ENCODE measurements at places on chromosomes 2 and 18.

DNA sequence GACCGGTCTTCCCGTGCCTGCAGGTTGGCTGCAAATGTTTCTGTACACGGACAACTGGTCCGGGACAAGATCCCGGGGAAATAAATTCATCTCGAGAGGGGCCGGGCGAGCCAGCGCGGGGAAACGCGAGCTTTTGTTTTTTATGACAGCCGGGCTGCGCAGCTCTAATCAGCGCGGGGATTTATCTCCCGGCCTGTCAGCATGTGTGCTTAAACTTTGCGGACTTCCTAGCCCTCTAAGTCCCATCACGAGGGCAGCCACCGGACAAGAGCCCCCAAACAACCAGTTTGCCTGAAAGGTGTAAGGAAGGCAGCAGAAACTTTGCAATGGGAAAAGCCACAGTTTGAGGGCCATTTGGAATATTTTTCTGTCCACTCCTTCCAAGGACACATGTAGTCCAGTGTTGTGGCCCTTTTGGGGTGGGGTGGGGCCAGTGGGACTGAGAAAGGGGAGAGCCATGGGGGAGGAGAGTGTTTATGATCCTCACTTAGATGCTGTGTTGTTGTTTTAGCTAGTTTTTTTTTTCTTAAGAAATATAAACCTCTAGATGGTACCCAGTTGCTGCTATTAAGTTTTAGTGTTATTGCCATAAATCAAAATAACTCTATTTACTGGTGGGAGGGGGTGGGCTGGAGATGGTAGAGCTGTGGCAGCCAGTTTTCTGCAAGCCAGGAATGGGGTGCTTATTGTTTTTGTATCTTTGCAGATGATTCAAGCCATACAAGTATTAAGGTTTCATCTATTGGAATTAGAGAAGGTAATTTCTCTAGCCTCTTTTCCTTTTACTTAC, 6.0 kb downstream of the MEIS1 start:
- DNase-seq = no peak

GRCh38 chr2:85355521-85355920, 952 bp downstream of the ELMOD3 start:
- DNase-seq = no peak

GRCh38 chr2:221518201-221518934, 53.7 kb downstream of the EPHA4 start:
- DNase-seq = no peak

- no peak for DNase-seq
These were observed 11.6 kb downstream of the BABAM2 start for GRCh38 chr2:27902098-27902497.

- DNase-seq = no peak
These were observed 219.3 kb downstream of the ZEB2 start for GRCh38 chr2:144300632-144301031.

- no peak for DNase-seq
These were observed 1339.0 kb downstream of the LRP1B start for GRCh38 chr2:140791802-140792201.

GRCh38 chr18:1663879-1664705, 759.4 kb downstream of the ADCYAP1 start:
- DNase-seq = no peak

GRCh38 chr2:6933911-6934310, 16.7 kb downstream of the RNF144A start:
- no peak for DNase-seq

DNA sequence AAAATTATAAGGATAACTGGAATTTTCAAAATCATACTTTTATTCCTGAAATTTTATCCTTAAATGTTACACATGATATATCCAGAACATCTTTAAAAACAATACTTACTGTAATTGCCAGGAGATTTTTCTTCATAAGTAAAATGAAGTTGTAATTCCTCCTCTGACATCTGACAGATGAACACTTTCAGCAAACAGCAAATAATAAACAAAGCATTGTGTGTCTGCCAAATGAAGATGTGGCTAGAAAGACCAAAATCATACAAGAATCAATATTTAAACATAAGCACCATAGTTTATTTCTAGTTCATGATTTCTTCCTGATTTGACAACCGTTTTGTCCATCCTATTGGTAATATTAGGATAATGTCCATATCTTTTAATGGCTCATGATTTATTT, 82.0 kb downstream of the DYM start:
- DNase-seq = no peak

DNA sequence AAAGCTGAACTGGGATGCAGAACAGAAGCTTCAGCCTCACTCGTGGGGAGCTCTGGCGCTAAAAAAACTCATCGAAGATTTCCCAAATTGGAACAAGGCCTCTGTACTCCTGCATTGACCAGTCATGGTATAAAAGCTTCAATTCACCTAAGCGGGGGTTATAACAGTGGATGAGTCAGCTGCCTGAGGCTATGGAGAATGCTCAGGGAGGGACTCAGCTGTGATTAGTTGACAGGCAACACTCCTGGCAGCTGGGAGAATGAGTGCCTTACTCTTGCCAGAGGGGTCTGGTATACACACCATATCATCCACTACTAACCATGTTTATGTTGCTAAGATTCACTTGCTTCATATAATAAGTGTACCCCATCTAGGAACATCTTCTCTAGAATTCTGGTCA, 350.6 kb upstream of the VRK2 start:
- no peak for DNase-seq

DNA sequence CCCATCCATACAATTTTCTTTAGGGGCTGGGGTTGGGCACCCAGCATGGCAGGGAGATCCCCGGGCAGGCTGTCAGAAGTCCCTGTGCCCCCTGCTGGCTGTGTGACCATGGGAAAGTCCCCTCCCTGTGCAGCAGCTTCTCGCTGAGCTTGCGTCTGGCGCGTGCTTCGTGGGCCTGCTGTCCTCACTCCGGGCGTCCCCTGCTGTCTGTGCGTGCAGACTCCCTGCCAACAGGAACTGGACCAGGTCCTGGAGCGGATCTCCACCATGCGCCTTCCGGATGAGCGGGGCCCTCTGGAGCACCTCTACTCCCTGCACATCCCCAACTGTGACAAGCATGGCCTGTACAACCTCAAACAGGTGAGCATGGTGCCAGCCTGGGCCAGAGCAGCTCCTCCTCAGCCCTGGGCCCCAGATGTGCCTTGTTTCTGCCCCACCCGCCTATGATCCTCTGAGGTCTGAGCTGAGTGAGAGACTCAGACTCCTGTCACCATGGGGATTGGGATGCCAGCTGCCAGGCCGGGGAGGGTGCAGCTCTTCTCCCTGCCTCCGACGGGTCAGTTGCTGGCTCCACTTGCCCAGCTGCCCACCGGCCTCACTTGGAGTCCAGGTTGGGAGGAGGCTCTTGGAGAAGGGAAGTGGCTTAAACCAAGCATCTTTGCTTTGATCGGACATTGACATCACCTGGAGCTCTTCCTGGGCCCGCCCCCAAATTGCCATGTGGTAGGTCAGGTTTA, 28.6 kb downstream of the IGFBP2 start:
- no peak for DNase-seq

DNA sequence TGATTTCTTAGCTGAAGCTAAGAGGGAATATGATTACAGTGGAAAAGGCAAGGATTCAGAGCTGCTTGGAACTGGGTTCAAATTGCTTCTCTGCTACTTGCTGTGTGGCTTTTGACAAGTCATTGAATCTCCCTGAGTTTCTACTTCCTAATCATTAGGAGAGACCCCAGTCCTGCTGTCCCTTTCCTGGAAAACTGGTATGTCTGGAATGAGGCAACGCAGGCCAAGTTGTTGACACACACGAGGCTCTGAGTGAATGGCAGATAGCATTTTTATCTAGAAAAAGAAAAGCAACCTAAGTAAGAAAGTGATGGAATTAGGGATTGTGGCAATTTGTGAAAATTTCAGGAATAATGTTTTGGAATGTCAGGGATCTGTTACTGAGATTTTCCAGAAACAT, 123.6 kb downstream of the LPIN1 start:
- no peak for DNase-seq

DNA sequence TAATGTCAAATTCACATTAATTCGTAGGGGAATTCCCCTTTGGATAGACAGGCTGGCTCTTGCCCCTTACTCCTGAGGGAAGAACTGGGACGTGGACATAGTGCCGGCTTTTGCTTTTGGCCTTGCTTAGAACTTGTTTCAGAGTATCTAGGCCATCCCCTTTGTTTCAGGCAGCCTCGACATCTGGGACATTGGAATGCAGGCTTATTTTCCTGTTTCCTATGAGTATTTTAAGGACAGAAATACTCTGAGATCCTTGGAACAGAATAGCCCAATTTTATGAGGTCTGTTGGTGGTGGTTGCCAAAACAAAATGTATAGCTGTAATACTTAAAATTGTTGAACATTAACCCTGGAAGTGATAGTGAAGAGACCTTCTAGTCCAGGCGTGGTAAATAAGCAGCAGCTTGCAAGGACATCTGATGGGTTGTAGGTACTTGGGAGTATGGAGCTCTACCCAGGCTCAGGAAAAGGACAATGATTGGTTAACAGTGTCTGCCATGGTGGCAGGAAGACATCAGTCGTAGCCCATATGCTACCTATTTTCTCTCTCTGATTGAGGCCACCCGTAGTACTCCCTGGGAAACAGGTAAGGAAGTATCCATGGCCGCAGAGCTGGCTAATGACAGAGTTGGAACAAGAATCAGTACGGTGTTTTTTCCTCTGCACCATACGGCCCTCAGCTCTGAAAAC, 112.4 kb downstream of the CDK15 start:
- DNase-seq = no peak

DNA sequence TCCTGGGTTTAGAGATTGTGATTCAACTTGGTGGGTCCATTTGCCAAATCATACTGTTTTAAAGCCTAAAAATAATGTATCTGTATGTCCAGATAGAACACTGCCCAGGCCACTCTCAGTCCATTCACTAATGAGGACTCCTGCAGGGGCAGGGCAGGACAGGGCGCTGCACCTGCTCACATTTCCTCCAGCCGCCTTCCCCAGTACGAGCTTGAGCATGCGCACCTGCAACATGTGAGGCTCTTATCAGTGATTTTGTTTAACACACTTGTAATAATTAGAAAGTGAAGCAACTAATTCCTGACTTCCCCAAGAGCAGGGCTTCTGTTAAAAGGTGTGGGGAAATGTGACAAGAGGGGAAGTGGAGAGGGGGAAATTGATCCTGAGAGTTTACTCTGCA, 89.7 kb downstream of the AFF3 start:
- DNase-seq = no peak

- DNase-seq = no peak
These were observed 230.4 kb upstream of the SPRED2 start for GRCh38 chr2:65662654-65663432.

DNA sequence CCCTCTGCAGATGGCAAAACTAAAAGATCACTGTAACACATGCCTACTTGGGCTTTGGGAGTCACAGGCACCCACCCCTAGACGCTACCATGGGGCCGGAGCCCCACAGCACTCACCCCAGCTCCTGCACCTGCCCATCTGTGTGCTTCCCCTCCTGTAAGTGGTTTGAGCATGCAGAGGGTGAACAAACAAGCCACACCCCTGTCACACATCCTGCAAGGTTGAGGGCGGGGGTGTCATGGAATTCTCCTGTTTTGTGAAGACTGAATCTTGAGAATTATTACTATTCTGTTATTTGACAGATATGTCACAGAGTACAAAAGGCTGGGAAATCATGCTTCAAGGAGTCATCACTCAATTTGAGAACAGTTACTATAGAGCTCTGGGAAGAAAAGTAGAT, 60.9 kb downstream of the RFTN2 start:
- DNase-seq = no peak

- DNase-seq = no peak
These were observed 11.6 kb downstream of the NOL10 start for GRCh38 chr2:10678225-10678624.

GRCh38 chr2:156956161-156956560, 301.3 kb upstream of the GALNT5 start:
- no peak for DNase-seq

DNA sequence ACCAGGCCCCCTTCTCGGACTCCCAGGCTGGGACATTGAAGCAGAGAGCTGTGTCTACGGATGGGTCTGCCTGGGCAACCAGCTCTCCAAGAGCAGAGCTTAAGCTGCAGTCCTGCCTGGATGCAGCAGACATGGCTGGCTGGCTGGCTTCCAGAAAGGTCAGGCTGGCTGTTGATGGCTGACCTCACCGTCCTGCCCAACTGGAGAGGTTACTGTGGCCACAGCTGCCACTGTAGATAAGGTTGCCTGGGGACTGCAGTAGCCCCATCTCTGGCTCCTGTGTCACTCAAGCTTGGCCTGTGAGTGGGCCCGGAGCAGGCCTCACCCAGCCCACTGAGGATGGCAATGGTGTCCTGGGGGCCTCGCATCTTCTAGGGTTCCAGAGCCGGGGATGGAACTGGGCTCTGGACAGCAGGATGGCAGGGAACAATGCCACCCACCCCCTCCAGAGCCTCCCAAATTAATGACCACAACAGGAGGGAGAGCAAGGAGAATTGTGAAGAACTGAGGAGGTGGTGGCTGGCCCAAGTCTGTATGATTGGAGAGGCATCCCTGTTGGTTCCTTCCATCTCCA, 37.0 kb upstream of the FOSL2 start:
- no peak for DNase-seq

DNA sequence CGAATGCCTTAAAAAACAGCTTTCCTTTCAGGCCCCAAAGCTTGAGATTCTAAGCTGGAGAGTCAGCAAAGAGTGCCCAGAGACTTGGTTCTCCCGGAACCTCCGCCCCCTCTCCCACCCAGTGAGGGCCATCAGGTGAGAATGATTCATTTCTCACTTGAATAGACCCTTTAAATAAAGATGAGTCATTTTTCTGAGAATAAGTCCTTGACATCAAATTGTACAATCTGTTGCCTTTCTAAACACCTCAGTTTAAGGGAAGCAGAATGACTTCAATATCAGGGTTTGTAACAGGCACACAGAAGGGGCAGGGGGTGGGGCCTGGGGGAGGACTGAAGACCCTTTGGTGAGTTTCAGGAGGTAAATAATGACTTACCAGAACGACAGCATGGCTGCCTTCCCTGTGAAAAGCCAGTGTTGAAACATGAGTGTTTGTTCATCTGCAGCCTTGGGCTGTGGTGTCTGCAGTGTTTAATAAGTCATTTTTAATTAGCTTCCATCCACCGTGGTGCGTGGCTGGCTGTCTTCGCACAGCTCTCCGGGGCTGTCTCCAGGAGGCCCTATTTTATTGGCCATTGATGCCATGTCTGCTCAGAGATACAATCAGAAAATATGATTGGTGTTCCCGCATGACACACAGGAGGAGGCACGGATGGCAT, 134.9 kb upstream of the ZNF236 start:
- no peak for DNase-seq

DNA sequence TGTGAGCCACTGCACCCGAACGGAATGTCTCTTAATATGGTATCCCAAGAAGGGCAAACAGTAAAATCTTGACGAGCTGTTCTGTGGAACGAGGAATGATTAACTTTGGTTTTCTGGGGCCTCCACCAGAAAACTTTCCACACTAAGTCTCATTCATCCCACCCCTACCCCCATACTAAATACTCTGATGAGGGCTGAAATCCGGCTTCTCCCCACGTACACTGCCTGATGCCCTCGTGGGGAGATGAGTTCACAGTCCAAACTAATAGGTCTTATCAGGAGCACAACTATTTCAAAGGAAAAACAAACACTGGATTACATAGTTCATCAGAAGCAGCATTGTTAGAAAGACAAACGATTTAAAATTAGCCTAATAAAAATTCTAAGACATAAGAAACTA, 49.2 kb upstream of the TCF4 start:
- no peak for DNase-seq

GRCh38 chr18:1585881-1586488, 681.3 kb downstream of the ADCYAP1 start:
- DNase-seq = no peak

Measured in activated CD4-positive, alpha-beta T cell treated with anti-CD3 and anti-CD28 coated beads for 1 hour (primary cell).